Stimulated activated CD8-positive, alpha-beta memory T cell treated with anti-CD3 and anti-CD28 coated beads, Interleukin-4, amount 100 ng/mL, for 48 hours (primary cell): ENCODE measurements at places on chromosomes 11 and 22.

GRCh38 chr11:15622231-15622890, 507.6 kb downstream of the INSC start:
- no peak for DNase-seq

- no peak for DNase-seq
These were observed 3.2 kb downstream of the CTSD start for GRCh38 chr11:1760351-1761109.

DNA sequence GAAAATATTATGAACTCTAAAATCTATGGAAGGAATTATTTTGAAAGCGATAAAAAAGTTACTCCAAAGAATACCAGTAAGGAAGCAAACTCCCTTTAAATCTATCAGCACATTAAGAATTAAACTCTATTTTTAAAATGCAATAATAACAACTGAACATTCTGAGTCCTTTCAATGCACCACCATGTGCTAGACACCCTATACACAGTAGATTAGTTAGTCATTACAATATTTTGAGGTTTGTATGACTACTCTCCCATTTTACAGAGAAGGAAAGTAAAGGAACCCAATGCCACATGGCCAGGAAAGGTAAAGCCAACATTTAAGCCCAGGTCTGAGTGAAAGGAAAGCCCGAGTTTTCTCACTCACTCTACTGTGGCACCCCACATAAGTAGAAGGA, 17.7 kb downstream of the JAML start:
- no peak for DNase-seq

GRCh38 chr22:27747396-27748221, 53.9 kb downstream of the MN1 start:
- DNase-seq = no peak

DNA sequence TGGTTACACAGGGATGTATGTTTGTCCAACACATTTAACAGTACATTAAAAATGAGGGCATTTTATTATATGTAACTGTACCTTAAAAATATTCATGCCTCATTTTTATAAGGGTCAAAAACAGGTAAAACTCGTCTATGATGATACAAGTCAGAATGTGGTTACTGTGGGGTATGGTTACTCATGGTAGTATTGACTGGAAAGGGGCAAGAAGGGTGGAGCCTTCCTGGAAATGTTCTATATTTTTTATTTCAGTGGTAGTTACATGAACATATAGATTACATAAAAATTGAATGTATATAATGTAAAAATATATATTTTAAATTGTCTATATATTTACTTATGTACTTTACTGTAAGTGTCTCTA, 99.8 kb downstream of the STIM1 start:
- no peak for DNase-seq

- no peak for DNase-seq
These were observed 137.5 kb downstream of the CHST1 start for GRCh38 chr11:45527898-45528297.

DNA sequence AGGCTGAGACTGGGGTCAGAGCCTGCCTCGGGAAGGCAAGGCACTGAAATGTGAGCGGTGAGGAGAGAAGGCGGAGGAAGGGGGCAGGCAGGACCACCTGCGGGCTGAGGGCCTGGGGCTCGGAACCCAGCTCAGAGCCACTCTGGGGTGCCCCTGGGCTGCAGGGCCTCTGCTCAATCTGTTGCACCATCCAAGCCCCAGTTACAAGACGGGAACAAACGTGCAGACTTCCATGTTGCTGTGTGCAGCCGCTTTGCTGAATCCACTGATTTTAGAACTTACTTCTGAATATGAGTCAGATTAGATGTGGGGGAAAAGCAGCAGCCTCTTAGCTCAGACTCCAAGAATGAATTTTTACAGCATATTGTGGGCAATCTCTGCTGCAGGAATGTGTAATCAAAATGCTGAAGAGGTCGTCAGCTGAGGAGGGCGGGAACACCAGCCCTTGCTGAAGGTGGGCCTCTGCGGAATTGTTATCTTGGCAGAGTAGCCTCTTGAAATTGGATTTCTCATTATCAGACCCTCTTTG, 21.6 kb downstream of the PARVG start:
- DNase-seq = no peak

- DNase-seq = no peak
These were observed 54.8 kb upstream of the CECR2 start for GRCh38 chr22:17314487-17314886.
